ENCODE measurements at places on chromosomes 12 and 14.

- DNase-seq: no peak
These were observed 43.0 kb upstream of the FUT8 start for GRCh38 chr14:65369560-65369959.

GRCh38 chr14:22491683-22492621 lies 97.1 kb downstream of the DAD1 start:
- no peak for DNase-seq

GRCh38 chr12:7113389-7113871 lies 4.4 kb upstream of the C1RL start:
- DNase-seq: no peak

DNA sequence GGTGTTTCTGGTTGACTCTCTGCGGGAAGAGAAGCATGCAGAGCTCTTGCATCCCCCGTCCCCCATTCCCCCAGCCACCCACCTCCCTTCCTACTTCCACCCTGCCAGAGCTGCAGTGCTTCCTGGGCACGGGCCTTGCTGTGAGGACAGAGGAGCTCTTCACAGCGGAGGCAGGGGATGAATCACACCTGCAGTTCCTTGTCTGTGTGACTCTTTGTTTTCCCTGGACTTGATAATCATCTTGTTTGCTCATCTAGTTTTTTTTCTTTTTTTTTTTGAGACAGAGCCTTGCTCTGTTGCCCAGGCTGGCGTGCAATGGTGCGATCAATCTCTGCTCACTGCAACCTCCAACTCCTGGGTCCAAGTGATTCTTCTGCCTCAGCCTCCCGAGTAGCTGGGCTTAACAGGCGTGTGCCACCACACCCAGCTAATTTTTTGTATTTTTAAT lies 27.8 kb downstream of the ANKRD9 start:
- no peak for DNase-seq

DNA sequence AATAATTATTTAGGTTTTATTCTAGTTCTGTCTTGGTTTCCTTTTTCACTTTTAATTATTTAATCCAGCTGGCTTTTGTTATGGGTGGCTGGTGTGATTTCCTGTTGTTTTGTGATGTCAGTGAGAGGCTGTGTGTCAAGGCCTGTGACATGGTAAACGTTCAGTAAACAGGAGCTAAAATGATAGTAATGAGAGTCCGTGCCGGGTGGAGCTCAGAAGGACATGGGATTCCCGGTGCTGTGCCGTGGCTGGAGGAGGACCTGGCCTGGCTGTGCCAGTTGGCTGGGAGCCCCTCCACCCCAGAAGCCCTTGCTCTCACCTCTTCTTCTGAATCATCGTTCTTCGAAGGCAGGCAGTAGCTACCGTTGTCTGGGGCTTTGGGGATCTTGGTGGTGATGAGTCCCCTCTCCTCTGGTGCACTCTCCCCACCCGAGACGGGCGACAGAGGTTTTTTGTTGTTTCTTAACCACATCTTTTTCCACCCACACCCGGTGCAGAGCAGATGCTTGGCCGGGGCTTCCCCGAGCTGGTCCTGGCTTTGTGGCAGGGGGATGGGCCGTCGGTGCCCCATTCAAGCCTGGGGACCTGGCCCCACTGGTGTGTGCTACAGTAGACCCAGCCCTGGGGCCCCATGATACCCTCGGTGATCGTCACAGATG lies 29.1 kb downstream of the SH2B3 start:
- DNase-seq: peak; percentile 78

DNA sequence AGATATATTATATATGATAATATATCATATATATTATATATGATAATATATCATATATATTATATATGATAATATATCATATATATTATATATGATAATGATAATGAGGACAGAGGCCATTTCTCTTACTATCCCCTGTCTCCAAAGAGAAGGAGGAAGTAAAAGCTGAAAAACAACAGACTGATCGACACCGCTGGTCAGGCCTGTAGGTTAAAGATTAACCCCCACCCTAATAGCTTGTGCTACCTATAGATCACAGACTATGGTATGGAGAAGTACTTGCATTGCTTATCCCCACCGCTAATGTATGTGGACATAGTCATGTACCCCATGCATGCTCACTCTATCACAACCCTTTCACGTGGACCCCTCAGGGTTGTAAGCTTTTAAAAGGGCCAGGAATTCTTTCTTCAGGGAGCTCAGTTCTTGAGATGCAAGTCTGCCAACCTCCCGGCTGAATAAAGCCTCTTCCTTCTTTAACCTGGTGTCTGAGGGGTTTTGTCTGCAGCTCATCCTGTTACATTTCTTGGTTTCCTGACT lies 786.1 kb upstream of the TMEM132C start:
- no peak for DNase-seq

- no peak for DNase-seq
These were observed 1.4 kb upstream of the ANO4 start for GRCh38 chr12:100793182-100793581.

DNA sequence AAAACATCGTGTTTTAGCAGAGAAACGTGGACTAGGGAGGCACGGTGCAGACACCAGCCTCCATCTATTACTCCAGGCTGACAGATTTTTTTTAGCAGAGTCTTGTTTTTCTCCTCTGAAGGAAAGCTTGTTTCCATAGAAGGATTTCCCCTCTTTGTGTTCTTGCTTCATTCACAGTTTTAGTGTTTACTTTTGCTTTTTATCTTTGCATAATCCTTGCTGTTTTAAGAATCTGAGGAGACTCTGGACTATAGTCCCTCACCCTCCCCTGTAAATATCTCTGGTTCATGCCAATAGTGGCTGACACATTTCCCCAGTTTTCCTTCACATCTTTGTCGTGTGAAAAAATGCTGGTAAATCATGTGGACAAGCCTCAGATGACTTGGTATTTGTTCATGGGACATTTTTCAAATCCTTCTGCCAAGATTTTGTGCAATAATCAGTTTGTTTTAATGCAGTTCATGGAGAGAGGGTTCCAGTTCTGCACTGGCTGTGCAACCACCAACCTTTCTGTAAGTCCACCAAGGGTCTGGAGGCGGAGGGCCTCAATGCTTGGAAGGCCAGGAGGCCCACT lies 39.9 kb upstream of the TMCC3 start:
- DNase-seq: no peak

DNA sequence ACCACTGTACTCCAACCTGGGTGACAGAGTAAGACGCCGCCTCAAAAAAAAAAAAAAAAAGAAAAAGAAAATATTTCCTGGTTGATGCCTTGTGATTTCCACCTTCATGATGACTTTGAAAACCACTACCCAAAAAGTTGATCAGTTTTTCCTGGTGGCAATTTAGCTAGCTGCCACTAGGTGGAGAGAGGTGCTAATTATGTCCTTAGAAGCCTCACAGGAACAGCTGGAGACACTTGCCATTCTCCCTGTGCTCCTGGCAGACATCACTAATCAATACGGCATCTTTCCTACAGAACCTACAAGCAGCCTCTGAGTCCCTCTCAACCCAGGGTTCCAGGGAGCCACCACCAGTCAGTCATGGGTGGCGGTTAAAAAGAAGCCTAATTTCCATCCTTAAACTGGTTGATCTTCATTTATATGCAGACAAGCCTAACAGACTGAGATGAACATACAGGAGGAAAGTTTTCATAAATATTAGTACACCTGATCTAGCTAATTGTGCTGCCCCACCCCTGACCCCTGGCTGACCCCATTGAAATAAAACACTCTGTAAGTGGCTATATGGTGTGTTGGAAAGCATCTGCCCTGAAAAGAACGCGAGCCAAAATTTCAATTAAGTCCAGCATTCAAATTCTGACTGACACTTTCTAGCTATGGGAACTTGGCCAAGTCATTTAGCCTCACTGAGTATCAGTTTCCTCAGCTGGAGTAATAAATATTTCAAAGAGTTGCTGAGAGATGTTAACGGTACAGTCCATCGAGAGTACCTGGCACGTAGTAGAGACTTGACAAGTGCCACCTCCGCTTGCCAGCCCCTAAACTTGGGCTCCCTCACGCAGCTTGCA lies 6.2 kb upstream of the OAS1 start:
- peak; percentile 41 for DNase-seq

- no peak for DNase-seq
These were observed 12.7 kb downstream of the CCND2 start for GRCh38 chr12:4286228-4286627.

DNA sequence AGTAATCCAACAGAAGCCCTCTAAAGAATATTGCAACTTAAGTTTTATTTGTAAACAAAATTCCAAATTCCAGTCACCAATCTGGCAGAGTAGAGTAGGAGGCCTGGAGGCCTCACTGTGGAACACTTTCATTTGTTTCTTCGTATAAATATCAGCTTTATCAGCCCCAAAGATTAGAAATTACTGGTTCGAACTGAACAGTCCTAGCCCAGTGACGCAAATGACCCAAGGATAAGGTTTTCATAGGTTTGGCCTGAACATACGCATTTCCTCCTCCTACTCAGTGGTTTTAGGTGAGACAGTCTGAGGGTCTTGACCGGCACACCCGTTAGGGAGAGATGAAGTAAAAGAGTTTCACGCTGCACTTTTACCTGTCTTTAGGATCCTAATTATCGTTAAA lies 1.7 kb downstream of the CDC42BPB start:
- no peak for DNase-seq

GRCh38 chr12:109098651-109099050 lies 1.3 kb downstream of the UNG start:
- no peak for DNase-seq

- no peak for DNase-seq
These were observed 40.9 kb upstream of the LRIG3 start for GRCh38 chr12:58961166-58961565.

DNA sequence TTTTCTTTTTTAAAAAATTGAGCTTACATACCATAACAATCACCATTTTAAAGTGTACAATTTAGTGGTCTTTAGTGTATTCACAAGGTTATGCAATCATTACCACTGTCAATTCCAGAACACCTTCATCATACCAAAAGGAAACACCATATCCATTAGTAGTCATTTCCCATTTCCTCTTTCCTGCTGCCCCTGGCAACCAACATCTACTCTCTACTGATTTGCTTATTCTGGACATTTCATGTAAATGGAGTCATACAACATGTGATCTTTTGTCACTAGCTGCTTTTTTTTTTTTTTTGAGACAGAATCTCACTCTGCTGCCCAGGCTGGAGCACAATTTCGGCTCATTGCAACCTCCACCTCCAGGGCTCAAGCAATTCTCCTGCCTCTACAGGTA lies 66.8 kb upstream of the CFL2 start:
- no peak for DNase-seq

GRCh38 chr12:57895389-57896114 lies 45.8 kb upstream of the ATP23 start:
- no peak for DNase-seq

DNA sequence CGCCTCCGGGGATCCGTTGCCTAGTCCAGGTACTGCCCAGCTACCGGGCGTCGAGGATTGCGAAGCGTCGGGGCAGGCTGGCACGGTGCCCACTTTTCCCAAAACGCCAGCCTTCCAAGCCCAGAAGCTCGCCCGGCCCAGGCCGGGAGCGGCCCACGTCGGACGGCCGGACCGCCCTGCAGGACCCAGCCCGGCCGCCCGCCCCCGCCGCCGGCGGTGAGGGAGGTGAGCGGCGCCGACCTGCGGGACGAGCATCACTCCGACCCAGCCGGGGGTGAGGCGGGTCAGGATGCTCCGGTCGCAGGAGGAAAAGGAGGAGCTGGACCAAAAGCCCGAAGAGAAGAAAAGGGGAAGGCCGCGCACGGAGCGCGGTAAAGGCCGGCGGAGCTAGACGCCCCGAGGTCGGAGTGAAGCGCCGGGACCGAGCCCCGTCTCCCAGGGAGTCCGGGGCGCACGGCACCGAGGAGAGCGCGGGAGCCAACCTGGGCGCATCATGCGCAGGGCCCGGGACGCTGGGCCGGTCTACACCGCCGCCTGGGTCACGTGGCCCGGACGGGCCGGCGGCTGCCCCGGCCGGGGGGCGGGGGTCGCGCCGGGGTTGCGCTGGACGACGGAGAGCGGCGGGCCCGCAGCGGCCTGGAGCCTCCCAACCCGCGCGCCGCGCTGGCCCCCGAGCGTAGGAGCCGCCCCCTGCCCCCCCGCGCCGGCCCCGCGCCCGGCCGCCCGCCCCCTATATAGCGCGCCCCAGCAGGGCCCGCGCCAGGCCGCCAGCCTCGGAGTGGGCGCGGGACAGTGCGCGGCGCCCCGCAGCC lies at the start of gene AQP5:
TSS of gene AQP5 (plus strand) at position 762 of the 812 bp plus-strand sequence. CDS start 146 bp downstream, outside the sequence.
- DNase-seq: no peak

GRCh38 chr12:103140286-103140685 lies 182.8 kb downstream of the ASCL1 start:
- DNase-seq: no peak

DNA sequence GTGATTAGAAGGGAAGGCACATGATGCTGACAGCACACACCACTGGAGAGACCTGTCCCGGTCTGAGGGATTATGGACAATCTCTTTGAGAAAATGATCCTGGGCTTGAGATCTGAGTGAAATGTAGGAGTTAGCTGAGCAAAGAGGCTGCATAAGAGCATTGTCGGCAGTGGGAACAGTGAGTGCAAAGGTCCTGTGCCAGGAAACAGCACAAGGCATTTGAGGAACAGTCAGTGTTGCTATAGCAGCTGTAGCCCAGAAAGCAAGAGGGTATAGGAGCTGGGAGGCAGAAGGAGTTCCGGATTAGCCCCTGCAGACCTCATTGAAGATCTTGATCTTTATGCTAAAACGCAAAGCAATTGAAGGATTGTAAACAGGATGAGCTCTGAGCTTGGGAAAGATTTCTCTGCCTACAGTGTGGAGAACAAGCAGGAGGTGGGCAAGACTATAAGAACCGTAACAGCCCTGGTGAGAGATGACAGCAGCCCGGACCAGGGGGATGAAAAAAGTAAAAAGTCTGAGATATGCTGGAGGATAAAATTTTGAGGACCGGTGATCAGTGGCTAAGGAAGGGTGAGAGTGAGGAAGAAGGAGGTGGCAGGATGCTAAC lies 28.5 kb downstream of the CFL2 start:
- DNase-seq: no peak

GRCh38 chr14:59309291-59309900 lies 120.9 kb downstream of the DAAM1 start:
- DNase-seq: peak; percentile 12

- DNase-seq: no peak
These were observed 17.0 kb upstream of the MIS18BP1 start for GRCh38 chr14:45270031-45270430.

All from GDM1 (cell line).